EL (cell line): ENCODE measurements at places on chromosomes 1 and 21.

GRCh38 chr1:77370583-77371306 lies 88.9 kb downstream of the AK5 start:
- peak; percentile 94 for DNase-seq

DNA sequence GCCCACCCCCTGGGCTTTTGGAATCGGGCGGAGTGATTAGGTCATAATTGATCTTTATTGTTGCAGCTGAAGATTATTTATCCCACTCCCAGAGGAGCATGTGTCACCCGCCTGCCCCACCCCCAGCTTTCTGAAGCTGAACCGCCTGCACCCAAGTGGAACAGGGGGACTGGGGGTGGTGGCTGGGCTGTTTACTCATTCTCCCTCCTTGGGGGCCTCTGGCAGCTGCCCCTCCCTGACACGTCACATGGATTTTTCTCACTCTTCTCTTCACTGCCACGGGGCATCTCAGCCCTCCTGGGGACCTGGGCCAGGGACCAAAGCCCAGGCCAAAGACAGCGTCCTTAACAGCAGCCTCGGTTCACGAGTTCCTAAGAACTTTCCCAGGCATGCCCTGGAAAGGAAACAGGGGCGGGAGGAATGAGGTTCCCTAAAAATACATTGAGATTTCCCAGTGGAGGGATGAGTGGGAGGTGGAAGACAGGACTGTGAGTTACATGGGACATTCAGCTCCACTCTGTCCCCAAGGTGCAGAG lies 31.6 kb upstream of the SOX13 start:
- peak; percentile 9 for DNase-seq

- DNase-seq: no peak
Measured at GRCh38 chr1:225762002-225762441, 15.6 kb upstream of the SRP9 start.

GRCh38 chr1:8384088-8384487 lies 66.2 kb downstream of the SLC45A1 start:
- DNase-seq: peak; percentile 29

DNA sequence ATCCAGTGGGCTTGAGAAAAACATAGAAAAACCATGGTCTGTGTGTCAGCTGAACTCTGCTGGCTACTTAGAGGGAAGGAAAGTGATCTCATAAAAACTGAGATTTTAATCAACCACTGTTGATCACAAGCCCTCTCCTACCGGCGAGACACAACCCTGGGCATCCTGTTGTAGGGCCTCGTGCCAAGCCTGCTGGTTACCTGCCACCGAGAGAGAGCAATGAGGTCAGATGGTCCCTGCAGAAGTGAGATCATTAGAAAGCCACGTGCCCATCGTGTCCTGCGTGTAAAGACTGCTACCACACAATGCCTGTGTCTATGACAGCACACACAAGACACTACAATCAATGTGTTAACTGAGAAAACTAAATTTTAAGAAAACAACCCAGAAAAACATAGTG lies 41.7 kb upstream of the GPR153 start:
- no peak for DNase-seq

DNA sequence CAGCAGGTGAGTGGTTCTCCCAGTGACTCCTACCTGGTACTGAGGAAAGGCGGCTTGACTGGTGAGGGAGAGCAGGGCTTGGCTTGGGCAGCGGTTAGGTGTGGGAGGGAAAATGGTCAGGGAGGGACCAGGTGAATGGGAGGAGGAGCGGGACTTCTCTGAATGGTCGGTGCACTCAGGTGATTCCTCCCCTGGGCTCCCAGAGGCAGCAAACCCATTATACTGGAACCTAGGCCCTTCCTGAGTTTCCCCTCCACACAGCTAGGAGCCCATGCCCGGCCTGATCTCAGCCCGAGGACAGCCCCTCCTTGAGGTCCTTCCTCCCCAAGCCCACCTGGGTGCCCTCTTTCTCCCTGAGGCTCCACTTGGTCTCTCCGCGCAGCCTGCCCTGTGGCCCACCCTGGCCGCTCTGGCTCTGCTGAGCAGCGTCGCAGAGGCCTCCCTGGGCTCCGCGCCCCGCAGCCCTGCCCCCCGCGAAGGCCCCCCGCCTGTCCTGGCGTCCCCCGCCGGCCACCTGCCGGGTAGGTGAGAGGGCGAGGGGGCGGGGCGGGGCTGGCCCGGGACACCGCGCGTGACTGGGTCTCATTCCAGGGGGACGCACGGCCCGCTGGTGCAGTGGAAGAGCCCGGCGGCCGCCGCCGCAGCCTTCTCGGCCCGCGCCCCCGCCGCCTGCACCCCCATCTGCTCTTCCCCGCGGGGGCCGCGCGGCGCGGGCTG lies 2.3 kb downstream of the ARTN start:
- DNase-seq: no peak

- DNase-seq: no peak
Measured at GRCh38 chr1:104121271-104121670, 371.6 kb downstream of the AMY1C start.

GRCh38 chr1:53074313-53075154 lies 12.5 kb downstream of the PODN start:
- no peak for DNase-seq

DNA sequence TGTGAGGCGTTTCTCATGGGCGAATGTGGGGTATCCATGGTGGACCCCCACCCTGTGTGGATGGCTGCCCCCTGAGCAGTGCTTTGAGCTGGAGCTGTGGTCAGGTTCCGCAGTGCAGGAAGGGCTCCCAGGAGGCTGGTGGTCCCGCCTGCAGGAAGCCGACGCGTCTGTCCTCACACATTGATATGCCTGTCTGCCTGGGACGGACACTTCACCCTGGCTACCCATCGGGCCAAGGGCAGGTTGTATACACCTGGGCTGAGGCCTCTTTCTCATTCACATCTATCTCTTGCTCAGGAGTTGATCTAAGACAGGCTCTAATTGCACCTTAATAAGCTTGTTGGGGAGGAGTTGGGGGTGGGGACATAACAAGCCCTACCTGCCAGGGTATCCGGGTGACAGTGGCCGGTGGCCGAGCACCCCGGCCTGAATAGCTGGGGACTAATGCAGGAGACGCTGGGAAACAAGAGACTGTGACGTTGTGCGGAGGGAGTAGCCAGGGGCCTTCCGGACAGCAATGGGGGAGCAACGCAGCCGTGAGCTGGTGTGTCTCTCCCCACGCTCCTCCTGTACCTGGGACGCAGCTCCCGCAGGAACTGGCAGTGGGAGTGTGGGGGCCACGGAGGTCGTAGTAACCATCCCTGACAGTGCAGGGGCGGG lies 21.7 kb downstream of the PDXK start:
- no peak for DNase-seq

GRCh38 chr1:183630748-183631147 lies 4.8 kb downstream of the ARPC5 start:
- peak; percentile 54 for DNase-seq

- no peak for DNase-seq
Measured at GRCh38 chr1:1034439-1034781, 14.5 kb downstream of the AGRN start.

- no peak for DNase-seq
Measured at GRCh38 chr1:80427881-80428280, 1372.9 kb upstream of the ADGRL2 start.

DNA sequence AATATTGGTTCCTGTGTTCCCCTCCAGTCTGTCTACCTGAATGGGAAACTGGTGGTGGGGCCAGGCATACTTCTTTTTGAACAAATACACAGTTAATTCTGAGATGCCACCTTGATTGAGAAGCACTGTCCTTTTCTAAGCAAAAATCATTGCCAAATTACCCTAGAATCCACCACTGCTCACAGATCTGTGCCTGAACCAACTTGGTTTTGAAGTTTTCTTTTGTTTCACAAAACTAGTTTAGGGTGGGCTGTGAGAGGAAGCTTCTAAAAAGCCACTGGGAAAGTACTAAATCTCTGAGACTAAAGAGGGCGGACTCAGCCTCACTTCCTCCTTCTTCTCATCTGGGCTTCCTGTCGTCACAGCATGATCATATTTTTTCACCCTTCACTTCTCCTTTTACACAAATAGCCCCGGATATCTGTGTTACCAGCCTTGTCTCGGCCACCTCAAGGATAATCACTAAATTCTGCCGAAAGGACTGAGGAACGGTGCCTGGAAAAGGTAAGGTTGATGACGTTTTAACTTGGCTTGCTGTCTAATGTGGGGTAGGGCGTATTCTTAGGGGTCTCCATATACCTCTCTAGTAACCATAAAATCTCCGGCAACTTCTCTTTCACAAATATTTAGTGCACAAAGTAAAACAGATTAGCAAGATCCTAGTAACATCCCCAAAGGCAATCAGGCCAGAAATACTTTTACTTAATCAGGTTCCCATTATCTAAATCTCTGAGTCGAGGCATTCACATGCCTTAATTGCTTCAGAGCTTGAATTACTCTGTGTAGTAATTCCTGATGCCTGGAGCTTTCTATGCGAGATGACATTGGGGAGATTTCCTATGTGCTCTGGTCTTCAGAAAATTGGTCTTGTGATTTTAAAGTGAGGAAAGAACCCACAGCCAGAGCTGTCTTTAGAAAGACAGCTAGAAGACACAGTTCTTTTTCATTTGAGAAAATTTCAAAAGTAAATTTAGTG lies at the start of gene CD53:
CD53 (plus strand) TSS at position 404 of the 976 bp plus-strand sequence. CDS start 18,261 bp downstream, outside the sequence.
- no peak for DNase-seq

- DNase-seq: no peak
Measured at GRCh38 chr1:54844564-54844963, 42.4 kb downstream of the DHCR24 start.

DNA sequence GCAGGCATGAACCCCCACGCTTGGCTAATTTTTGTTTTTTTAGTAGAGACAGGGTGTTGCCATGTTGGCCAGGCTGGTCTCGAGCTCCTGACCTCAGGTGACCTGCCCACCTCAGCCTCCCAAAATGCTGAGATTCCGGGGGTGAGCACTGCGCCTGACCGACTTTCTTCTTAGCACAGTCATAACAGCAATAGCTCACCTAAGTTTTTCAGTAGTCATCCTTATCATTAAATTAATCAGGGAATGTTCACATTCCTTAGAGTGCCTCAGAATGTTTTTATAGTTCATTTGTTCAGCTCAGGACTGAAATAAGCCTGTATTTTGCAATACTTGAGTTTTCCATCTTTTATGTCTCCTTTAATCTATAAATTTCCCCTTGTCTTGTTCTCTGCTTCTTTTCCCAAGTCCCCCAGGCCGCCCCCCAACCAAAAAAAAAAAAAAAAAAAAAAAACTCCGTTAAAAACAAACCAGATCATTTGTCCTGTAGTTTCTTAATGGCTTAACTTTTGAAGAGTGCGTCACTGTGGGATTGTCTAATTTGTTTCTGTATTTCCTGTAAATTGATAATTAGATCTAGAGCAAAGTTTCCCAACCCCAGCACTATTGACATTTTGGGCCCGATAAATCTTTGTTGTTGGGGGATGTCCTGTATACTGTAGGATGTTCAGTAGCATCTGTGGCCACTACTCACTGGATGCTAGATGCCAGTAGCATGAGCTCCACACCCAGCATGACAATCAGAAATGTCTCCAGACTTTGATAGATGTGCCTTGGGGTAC lies 120.7 kb downstream of the ITSN1 start:
- peak; percentile 60 for DNase-seq

GRCh38 chr1:9004700-9005394 lies 21.4 kb downstream of the SLC2A7 start:
- peak; percentile 77 for DNase-seq

- DNase-seq: no peak
Measured at GRCh38 chr1:202171292-202172014, 11.1 kb upstream of the PTPN7 start.

DNA sequence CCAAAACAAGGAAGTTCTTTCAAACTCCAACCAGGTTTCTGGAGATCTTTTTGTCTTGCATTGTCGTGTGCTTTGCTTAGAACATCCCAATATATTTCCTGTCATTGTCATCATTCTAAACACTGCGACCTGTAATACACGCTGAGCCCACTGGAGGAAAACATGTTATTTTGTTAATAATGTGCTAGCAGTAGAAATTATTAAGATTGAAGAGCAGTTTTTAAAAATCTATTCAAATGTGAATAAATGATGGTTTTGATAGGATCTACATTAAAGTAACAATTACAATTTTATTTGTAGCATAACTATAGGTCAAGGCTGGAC lies 268.5 kb downstream of the PTPRC start:
- DNase-seq: no peak

DNA sequence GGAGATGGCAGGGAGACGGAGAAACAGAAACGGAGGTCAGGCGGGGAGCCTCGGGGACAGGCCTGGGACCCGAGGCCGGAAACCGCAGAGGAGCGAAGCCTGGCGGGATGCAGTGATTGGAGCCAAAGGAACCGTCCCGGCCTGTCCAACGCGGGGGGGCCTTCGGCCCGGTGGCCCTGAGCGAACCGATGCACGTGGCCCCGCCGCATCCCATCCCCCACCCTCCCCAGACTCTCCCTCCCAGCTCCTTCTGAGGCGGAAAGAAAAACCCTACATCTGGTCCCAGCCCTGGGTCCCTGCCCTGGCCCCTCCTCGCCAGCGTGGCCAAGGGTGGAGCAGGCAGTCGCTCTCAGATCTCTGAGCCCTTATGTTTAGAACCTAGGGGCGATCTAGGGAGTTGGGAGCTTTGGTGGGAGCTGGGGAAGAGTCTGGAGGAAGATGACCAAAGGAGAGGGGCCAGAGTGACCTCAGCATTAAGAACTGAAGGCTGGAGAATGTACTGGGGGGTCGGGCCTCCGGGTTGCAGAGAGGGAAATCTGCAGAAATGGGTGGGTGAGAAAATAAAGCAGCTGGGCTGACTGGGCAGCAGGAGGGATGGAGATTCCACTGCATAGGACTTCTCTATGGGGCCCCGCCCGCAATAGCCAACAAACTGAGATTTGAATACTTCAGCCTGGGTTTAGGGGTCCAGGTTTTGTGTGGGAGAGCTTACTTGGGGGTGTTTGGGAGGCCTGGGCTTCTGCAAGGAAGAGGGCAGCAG lies 1.5 kb upstream of the CRABP2 start:
- DNase-seq: no peak

- no peak for DNase-seq
Measured at GRCh38 chr1:204345438-204345841, 14.3 kb downstream of the PLEKHA6 start.

GRCh38 chr1:58823481-58824010 lies 39.7 kb upstream of the JUN start:
- DNase-seq: peak; percentile 90

- DNase-seq: no peak
Measured at GRCh38 chr21:32368386-32368785, 24.4 kb downstream of the URB1 start.

GRCh38 chr1:1024771-1025699 lies 5.1 kb downstream of the AGRN start:
- peak; percentile 69 for DNase-seq

GRCh38 chr1:170168265-170168664 lies 22.5 kb downstream of the NTMT2 start:
- peak; percentile 55 for DNase-seq

GRCh38 chr1:59885160-59885832 lies 41.3 kb downstream of the CYP2J2 start:
- DNase-seq: no peak

GRCh38 chr1:237031480-237031879 lies 10.5 kb upstream of the RYR2 start:
- DNase-seq: peak; percentile 17

GRCh38 chr1:224714553-224714952 lies 98.4 kb downstream of the CNIH3 start:
- no peak for DNase-seq

DNA sequence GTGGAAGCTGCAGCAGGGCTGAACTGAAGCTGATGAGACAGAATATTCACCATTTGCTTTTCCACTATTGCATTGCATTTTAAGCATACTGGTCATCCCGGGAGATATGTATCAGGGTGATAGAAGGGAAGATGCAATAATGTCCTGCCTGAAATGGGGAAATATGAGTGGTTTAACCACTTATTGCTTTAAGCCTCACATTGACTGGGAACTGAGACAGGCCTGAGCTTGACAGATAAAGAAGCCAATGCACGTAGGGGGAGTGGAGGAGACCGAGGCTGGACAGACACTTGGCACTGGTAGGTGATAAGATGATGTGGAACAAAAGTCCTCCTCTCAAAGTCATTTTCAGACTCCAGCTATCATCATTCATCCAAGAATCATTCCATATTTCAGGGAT lies 911.7 kb upstream of the NCAM2 start:
- DNase-seq: no peak
